ENCODE measurements at places on chromosomes 11 and 22.
A peak's percentile ranks its signal among the peaks of the same experiment; 100 is the strongest.

- DNase-seq: no peak
These were observed 1314.2 kb downstream of the BRD1 start for GRCh38 chr22:48513446-48513845.

DNA sequence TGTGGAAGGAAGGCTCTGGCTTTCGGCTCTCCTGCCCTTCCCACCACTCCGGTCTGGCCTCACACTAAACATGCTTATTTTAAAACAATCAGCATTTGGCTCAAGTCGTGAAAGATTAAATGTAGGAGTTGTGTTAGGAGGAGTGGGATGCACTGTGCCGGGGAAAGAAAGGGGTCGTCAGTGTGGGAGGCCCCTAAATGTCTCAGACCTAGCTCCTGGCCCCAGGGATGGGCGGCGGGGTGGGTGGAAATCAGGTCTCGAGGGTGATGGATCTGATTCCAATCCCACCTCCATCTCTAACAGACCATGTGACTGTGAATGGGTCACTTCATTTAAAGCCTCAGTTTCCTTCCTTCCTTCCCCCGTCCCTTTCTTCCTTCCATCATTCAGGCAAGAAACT lies 6.9 kb upstream of the SHISAL1 start:
- DNase-seq: no peak

- DNase-seq: no peak
These were observed 84.4 kb downstream of the PRR5L start for GRCh38 chr11:36380296-36381014.

GRCh38 chr22:42967933-42968332 lies 47.0 kb downstream of the PACSIN2 start:
- DNase-seq: no peak

DNA sequence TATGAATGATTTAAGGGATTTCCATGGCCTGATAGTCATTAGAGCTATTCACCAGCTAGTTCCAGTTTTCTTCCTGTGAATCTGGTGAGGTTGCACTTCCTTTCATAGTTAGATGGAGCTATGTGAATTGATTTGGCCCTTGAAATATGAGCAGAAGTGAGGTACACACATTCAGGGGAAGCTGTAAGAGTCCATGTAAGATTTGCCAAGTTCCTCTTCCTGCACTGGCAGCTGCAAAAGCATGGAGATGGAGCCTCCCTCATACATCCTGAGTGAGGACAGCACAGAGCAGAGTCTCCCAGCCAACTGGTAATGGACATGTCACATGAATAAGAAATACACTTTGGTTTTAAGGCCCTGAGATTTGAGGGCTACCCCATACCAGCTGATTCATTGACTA lies 111.7 kb downstream of the CD44 start:
- no peak for DNase-seq

DNA sequence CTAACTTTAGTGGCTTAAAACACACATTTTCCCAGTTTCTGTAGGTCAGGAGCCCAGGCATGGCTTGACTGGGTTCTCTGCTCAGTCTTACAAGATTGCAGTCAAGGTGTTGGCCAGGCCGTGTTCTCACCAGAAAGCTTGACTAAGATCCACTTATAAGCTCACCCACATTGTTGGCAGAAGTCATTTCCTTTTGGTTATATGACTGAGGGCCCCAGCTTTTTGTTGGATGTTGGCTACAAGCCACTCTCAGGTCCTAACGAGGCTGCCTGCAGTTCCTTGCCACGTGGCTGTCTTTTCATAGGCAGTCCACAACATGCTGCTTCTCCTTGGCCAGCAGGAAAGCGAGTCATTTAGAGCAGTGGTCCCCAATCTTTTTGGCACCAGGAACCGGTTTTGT lies 79.3 kb upstream of the CRTAM start:
- no peak for DNase-seq

DNA sequence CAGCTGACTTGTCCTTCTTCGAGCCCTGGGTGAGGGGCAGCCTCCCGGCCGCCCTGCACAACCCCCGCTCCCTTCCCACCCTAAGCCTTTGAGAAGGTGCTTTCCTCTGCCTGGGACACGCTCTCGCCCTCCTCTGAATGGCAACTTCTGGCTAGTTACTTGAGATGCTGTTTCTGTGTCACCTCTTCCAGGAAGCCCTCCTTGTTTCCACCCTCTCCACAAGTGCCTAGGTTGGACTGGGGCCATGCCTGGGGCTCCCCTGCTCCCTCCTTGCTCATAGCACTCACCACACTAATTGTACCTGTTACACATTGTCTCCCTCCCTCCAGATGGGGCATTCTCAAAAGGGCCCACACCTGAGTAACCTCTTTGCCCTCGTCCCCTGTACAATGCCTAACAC lies 72.2 kb downstream of the SCUBE1 start:
- DNase-seq: no peak

DNA sequence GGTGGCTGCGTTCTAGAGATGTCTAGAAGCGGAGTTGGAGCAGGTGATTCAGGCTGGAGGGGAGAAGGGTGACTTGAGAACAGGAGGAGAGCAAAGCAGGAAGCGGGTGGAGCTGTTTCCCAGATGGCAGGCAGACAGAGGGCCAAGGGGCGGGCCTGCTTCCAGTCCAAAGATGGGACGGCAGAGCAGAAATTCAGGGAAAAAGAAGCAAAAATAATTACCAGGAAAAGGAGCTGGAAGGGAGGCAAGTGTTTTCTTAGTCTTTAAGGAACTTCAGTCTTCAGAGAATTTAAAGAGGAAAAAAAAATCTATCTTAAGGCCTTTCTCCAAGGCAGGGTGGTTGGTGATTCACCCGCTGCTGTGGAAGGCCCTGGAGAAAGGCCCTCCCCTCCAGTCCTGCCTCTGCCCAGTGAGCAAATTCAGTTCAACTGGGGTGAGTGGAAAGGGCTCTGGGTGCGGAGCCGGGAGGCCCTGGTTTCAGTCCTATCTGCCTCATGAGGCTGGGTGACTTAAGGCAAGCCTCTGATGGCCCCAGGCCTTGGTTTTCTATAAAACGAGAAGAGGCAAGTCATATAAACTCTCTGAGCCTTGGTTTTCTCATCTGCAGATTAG lies 4.5 kb upstream of the CREB3L1 start:
- peak; percentile 85 for DNase-seq

GRCh38 chr22:49689255-49689770 lies 138.4 kb downstream of the BRD1 start:
- no peak for DNase-seq

DNA sequence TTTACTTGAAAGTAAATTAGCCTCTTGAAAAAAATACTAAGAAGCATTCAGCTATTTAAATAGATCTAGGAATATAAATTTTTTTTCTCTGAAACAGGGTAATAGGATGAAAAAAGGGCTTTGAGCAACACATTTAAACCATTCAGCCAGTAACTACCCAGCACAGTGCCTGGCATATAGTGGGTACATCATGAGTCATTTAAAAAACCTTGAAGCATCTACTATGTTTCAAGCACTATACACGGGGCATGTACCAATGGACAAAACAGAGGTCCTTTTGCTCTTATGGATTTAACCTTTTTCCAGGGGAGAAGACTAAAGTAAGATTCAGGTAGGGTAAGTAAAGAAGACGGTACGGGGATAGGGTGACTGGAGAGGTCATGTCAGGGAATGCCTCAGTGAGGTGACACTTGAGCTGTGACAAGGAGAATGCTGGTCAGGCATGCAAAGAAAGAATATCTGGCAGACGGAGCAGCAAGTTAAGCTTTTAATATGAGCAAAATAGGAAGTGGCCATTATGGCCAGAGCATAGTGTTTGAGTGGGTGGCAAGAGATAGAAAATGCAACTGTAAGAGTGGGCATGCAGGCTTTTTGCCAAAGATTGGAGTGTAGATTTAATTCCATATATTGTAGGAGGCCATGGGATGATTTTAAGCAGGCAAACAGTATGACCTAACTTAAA lies 101.1 kb downstream of the HIPK3 start:
- no peak for DNase-seq

DNA sequence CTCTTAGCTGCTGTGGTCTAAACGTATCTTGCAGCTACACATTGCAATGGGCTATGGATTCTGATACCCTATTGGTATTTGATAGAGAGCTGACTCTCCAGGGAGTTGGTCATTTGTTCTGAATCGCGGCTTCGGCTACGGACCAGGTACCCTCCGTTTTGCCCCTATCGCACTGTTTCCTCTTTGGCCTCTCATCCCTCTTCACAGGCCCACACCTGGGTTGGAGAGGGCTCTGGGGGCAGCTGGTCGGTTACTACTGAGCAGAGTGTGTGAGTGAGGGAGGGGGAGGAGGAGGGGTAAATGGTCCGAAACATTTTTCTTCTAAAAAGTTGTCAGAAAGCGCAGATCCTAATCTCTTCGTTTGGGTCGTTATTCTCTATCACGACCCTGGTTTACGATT lies 48.8 kb upstream of the HSD17B12 start:
- no peak for DNase-seq

DNA sequence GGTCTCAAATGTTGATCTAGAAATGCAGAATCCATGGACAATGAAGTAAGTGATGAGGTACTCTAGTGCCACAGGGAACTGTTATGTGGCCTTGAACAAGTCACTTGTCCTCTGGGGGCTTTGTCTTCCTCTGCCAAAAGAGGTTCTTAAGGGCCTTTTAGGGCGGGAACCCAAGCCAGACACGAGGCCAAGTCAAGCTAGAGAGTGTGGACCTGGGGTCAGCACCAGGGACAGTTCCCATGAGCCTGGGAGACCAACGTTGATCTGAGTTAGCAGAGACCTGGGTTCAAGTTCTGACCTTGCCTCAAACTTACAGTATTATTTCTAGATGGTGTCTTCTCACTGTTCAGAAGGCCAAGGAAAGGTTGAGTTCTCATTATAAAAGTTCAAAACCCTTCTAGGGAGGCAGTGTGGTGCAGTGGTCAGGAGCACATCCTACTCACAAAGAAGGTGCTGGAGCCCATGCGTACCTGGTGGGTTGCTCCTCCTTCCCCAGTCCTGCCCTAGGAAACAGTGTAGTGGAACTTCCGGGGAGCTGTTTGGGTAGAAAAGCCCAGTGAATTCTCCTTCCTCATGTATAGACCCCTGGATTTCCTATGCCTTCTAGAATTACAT lies 121.5 kb downstream of the CHST1 start:
- DNase-seq: peak; percentile 19

DNA sequence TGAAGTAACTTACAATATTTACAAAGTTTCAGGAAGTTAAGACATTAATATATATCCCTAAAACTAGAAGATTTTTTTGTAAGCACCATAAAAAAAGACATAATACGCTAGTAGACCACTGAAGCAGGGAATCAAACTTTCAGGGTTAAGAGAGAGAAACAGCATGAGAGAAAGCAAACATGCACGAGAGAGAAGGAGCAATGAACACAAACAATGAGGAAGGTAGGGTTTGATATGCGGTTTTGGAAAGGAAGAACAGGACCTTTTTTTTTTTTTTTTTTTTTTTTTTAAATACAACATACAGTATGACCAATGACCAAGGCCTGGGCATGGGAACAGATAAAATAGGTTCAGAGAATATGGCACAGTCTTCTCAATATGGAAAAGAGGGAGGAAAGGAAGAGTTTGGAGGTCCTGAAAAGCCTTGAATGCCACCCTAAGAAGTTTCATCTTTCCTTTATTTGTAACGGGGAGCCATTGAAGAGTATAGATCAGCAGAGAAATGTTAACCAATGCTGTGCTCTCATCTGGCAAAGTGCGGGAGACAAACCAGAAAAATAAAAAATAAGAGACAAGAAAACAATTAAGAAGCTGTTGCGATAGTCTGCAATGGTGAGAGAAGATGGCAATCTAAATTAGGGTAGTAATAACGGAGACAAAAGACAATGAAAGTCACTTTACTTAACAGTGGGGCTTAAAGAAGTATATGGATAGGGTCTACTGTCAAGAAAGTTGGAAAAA lies 101.0 kb downstream of the USP35 start:
- DNase-seq: no peak

GRCh38 chr22:43262990-43263644 lies 76.2 kb upstream of the TTLL12 start:
- no peak for DNase-seq

GRCh38 chr11:130513132-130513531 lies 64.7 kb downstream of the ADAMTS15 start:
- DNase-seq: no peak

DNA sequence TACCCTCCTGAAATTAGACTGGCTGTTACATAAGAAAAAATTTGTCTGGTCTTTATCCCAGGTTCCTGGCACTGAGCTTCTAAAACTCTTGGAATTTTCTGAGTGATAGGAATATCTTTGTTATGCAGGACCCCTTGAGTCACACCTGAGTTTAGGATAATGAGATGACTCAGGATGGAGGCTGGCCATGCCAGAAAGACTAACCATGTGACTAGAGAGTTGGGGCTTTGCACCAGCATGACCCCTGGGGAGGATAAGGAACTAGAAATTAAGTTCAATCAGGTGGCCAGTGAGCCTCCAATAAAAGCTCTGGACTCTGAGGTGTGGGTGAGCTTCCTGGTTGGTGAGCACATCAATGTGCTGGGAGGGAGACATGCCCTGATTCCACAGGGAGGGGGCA lies 88.1 kb downstream of the XRRA1 start:
- DNase-seq: peak; percentile 36

DNA sequence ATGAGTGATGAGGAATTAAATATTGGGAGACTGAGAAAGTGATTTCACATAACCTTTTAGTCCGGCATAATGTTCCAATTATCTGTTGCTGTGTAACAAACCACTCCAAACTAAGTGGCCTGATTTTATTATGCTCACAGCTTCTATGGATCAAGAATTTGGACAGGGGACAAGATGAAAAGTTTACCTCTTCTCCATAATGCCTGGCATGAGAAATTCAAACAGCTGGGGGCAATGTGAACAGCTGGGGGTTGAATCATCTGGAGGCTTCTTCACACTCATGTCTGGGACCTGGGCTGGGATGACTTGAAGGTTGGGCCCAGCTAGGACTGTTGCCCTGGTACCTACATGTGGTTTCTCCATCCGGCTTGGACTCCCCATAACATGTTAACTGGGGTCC lies 99.4 kb upstream of the DRD2 start:
- no peak for DNase-seq

DNA sequence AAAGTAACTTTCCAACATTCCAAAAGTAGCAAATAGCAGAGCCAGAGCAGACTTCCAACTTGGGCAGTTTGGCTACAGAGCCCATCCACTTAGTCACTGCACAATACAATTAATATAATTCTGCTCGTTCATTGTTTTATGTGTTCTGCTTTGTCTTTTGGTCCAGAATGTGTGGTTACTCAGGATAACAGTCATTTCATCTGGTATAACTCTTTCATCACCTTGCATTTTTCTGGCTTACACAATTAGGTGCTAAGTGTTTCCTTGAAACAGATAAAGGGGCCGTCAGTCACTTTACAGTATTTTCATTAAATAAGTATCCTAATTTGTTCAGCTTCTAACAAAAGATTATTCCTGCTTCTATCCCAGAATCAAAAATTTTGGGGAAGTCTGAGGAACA lies 87.2 kb downstream of the LARGE2 start:
- no peak for DNase-seq
